ENCODE measurements at places on chromosomes 4 and X.

- no peak for DNase-seq
Measured at GRCh38 chrX:17372052-17372451, 2.9 kb upstream of the NHS start.

GRCh38 chr4:36747277-36748129 lies 466.1 kb downstream of the DTHD1 start:
- DNase-seq = no peak

GRCh38 chr4:21830272-21830671 lies 118.3 kb downstream of the KCNIP4 start:
- DNase-seq = peak; percentile 11

GRCh38 chr4:86100539-86101215 lies 259.2 kb downstream of the MAPK10 start:
- DNase-seq = no peak

DNA sequence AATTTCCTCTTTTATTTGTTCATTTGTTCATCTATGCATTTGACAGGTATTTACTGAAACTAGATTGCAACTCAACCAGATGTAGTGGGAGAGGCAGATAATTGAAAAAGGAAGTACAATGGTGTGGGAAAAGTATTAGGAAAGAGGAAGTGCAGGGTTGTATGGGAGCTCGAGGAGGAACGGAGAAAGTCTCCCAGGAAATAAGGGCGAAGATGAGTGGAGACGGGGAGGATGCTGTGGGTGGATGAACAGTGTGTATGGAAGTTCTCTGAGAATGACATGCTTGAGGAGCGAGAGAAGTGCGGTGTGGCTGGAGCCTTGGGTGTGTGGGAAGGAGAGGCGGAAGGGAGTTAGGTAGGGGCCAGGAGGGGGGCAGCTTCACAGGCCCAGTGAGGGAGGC lies 87.5 kb upstream of the DHX15 start:
- DNase-seq = no peak

- no peak for DNase-seq
Measured at GRCh38 chrX:48003367-48003757, 427 bp downstream of the ZNF182 start.

DNA sequence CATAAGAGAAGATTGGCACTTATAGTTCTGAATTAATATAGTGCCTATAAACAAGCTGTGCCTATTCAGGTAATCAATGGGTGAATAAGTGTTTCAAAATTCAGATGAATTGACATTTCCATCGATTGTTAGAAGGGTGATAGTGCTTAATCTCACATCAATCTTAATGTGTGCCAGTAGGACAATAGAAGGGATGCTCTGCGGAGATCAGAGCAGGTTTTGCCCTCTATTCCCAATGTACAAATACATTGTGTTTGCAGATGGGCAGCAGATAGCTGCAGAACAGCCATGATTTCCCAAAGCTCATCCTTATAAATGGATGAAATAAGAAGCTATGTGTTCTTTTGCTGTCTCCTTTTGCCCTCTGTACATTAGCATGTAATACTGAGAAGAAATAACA lies 7.2 kb downstream of the MAB21L2 start:
- DNase-seq = no peak

- no peak for DNase-seq
Measured at GRCh38 chr4:101439926-101440325, 92.6 kb upstream of the PPP3CA start.

DNA sequence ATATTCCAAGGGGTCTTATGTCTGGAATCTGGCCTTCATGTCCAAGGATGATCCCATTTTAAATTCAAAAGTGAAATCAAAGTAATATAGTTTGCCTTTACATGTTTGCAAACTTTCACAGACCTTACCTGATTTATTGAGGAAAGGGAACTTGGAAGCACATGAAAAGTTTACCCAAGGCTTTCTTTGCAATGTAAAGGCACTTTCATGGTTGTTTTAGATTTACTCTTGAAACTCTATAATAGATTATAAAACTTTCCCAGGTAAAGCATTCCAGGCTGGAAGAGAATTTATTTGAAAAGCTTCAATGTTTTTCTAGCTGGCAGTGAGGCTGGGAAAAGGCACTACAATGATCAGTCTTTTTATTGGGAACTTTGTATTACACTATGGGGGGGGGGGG lies 842.8 kb upstream of the DIAPH2 start:
- no peak for DNase-seq

Data from fibroblast of lung (primary cell).